Activated gamma-delta T cell treated with anti-CD3 and anti-CD28 coated beads, Interleukin-2, amount 50 U/mL, for 16 hours (primary cell): ENCODE measurements at places on chromosomes 7 and 10.

DNA sequence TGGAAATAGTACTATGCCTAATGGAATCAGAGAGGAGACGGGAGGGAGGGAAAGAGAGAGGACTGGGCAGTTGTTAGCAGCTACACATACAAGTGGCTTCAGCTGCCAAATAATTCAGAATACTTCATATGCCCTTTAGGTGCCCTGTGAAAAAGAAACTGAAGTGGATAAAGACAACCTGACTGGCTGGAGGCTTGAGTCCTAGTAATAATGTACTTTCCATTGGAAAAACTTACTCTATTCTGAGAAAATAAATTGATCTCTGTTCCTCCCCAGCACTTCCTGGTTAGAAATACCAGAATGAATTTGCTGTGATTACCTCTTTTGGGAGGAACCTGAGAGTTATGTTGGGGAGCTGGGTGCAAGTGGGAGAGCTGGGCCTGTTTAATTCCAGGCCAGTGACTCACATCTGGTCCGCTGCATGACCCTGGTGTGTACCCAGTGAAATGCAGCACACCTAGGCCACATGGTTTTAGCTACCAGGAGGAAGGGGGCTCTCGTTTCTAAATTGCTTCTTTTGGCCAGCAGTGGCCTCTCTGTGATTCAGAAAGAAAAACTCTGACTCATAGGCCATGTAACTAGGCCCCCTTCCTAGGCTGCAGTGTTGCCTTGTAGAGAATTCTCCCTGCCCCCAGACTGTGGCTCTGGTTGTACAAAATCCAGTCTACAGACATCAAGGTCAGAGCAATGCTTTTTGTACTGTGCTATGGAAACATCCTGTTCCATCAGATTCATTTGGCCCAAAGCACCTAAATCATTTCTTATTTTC, 6.5 kb downstream of the AGFG2 start:
- peak; percentile 43 for DNase-seq

DNA sequence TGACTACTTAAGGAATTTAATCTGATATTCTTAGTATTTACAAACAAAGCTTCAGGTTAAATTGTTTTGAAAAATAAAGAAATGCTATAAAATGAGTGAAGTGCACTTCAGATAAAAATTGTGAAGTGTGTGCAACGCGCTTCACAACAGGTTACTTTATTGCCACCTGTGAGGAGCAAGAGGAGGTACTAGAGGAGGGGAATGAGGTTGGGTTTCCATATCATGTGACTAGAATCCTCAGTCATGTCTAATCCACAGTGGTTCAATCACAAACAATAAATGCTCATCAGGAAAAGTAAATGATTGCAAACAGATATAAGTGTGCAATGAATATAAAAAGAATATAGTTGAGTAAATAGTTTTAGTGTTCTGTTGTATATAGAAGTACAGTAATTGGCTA, 34.5 kb upstream of the CD36 start:
- no peak for DNase-seq

GRCh38 chr7:50282813-50283605, 21.5 kb upstream of the IKZF1 start:
- DNase-seq, result no peak

- no peak for DNase-seq
These were observed 244.2 kb downstream of the LHFPL3 start for GRCh38 chr7:104572554-104572953.

- DNase-seq, result no peak
These were observed 1.1 kb downstream of the CAMK2G start for GRCh38 chr10:73873142-73873837.
